ENCODE measurements at places on chromosomes 4 and X.

GRCh38 chrX:56569378-56570057 is 6.1 kb downstream of the UBQLN2 start:
- peak; percentile 2 for DNase-seq

DNA sequence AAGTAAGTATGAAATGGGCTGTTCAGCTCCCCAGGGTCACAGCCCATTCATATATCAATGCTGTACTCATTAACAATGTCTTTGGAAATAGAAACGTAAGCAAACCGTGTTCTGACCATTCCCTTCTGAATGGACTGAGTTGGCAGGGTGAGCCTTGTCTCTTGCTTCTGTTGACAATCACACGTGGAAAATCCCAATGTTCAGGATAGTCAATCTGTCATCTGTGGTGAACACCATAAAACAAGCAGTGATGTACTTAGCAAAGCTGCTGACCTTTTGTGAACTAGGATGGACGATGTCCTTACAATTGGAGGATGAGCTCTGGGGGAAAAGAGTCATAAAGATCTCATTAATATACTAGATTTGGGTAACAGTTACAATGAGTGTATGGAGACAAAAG is 109.6 kb upstream of the PAQR3 start:
- no peak for DNase-seq

- no peak for DNase-seq
These were observed 749.1 kb downstream of the CCSER1 start for GRCh38 chr4:90876296-90876695.

GRCh38 chr4:54999003-54999402 is 126.4 kb downstream of the KDR start:
- no peak for DNase-seq

DNA sequence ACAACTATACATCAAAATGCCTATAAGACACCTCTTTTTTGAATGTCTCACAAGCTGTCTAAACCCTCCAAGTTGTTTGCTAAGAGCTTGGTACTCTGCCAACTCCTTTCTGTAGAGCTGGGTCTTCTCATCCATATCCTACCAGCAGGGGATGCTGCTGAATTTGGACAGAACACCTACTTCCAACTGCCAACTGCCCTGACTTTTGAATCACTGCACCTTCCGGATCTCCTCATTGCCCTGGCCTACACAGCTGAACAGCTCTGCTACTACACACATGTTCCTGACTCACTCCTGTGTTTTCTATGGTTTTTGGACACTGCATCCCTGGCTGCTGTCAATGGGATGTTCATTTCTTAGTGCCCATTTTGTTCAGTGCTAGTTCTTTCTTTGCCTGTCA is 18.7 kb downstream of the FAM184B start:
- DNase-seq: peak; percentile 21

DNA sequence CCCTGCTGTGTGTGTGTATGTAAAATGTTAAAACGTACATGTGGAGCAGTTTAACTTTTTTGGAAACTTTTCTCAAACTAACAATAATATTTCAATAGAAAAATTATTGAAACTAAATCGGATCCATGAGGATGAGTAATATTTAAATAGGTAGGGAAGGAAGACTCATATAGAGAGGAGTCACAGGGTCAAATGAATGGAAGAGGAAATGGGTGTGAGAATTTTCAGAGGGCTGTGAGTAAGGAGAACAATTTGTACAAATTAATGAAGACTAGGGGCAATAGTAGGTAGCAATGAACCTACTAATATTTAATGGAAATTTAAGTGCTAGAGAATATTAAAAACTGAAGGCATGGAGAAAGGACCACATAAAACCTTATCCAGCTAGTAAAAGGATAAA is 290.7 kb upstream of the PCDH18 start:
- DNase-seq: no peak

- no peak for DNase-seq
These were observed 18.6 kb downstream of the ACSL4 start for GRCh38 chrX:109714340-109714958.

DNA sequence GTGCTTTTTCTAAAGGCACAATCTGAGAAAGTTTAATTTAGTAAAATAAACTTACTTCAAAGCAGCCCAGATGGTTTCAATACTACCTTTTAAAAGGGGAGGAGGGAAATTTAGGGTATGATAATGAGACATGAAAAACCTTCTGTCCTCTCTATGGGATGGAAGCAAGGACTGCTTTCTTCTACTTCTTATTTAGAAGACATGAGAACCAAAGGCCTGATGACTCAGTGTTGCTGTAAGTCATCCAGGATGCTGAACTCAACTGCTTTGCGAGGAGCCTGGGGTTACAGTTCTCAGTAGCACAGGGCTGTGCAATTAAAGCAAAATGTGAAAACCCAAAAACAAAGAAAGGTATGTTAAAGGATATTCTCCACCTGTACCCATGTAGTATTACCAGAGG is 140.8 kb upstream of the EDNRA start:
- no peak for DNase-seq

DNA sequence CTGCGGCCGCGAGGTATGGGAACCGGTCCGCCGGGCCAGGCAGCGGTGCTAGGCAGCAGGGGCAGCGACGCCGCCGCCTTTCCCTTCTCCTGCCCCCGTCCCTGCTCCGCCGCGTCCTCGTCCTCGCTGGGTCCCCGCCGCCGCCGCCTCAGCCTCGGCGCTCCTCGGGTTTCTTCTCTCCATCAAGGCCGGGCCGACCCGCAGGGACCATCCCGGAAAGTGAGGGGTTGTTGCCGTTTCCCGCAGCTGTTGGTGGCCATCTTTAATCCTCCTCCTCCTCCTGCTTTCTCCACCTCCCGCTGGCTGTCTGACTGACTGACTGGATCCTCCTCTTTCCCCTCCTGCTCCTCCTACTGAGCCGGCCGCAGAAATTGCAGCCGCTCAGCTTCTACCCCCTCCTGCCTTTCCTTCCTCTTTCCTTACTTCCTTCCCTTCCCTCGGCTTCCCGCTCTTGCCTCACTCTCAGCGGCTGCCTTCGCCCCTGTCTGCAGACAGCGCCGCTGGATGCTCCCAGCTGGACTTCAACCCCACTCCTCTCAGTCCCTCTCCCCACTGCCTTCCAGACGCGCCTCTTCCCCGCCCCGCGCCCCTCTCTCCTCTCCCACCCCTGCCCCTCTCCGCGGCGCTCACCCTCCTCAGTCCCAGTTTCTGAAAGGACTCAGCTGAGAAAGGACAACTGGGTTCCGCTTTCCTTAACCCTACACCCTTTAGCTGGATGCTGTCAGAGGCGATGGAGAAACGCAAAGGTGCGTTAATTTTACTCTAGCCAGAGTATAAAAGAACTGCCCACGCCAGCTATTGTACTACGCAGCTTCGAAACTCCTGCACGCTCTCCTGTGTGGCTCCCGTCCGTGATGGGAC is at the start of gene WDFY3:
Gene WDFY3, minus strand, starts transcription at position 309 of the 861 bp plus-strand sequence. CDS start 106,099 bp downstream, outside the sequence.
- DNase-seq: peak; percentile 19

GRCh38 chrX:124256216-124256615 is 76.2 kb upstream of the TEX13D start:
- DNase-seq: no peak

GRCh38 chr4:7814451-7814850 is 125.2 kb downstream of the AFAP1 start:
- no peak for DNase-seq

GRCh38 chr4:10123227-10124101 is 6.9 kb upstream of the WDR1 start:
- no peak for DNase-seq
